ENCODE measurements at places on chromosomes 1 and 21.

- DNase-seq, result no peak
Measured at GRCh38 chr1:18764362-18764761, 95.1 kb downstream of the TAS1R2 start.

DNA sequence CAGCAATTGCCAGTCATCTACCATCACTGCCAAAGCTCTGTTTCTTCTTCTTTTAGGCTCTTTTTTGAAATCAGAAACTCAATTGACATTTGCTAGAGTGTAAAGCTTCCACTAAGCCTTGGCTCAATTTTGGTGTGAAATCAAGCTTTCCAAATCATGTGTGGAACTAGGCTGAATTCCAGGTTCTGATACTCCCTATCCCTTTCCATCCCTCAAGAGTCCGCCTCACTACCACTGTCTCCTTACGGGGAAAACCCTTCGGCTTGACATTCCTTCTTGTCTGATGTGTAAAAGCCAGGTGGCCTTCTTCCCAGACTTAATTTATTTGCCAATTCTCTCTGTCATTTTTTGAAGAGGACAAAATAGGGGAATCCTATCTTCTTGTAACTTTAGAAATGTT lies 47.2 kb upstream of the PRMT6 start:
- DNase-seq, result no peak

DNA sequence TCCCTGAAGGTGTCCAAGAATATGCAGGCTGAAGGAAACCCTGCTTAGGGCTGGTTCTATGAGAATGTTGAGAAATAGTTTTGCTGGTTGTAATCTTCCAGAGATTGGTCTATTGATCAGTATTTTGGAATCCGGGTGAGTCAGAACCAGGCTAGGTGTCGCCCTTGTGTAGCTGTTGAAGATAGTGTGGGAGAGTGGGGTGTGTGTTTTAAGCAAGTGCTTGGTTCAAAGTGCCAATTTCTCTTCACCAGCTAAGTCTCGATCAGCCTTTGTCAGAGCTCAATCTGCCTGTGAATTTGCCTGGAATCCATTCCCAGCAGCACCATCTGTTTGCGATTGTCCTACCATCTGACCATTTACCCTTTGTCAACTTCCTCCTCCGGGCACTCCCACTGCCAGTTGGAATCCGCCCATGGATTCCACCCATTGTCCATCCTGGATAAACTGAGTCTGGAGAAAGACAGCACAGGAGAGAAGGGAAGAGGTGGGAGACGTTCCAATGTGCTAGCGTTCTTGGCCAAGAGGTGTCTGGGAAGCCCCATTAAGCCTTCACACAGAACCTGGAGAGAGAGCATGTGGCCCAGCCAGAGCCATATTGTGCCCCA lies 59.4 kb upstream of the CYP2J2 start:
- DNase-seq, result no peak

DNA sequence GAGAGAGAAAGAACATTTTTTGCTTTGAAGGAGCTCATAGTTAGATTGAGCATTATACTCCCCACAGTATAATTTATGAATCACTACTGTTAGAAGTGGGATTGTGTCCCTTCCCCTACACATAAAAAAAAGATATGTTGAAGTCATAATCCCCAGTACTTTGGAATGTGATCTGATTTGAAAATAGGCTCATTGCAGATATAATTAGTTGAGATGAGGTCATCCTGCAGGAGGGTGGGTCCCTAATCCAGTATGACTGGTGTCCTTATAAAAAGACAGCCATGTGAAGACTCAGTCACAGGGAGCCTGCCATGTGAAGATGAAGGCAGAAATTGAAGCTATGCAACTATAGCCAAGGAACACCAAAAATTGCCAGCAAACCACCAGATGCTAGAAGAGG lies 76.4 kb downstream of the TGFB2 start:
- DNase-seq, result no peak

- no peak for DNase-seq
Measured at GRCh38 chr1:202659541-202659940, 50.7 kb downstream of the SYT2 start.

DNA sequence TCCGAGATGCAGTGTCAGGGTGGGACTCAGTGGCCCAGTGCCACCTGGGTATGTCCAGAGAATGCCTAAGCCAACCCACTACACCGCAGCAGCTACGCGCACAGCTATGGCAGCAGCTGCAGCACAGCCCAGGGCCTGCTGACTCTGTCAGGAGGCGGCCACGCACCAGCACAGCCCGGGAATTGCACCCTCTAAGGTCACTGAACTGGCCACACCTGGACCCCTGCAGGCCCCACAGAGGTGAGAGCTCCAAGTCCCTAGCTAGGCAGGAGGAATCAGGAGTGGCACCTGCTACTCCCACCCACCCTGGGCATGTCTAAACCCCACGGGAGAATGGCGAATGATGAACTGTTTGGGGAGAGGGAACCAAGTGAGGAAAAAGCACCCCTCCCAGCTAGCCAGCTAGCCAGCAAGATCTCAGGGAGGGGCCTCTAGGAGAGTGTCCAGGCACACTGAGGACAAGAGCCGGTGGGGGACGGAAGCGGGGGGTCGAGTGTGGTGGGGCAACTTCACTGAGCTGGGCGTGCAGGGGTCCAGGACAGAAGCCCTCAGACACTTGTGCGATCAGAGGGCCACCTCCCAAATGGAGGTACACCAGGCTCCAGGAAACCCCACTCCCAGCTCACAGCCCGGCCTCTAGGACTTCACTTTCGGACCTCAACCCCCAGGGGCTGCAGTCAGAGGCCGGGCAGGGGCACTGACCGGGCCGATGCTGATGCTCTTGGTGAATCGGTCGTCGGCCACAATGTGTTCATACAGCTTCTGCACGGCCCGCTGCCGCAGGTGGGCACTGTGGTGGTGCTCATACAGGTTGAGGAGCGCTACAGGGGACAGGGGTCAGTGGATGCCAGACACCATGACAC lies 13.9 kb downstream of the LSS start:
- DNase-seq, result no peak

- DNase-seq, result no peak
Measured at GRCh38 chr1:117447661-117448060, 80.4 kb downstream of the MAN1A2 start.

DNA sequence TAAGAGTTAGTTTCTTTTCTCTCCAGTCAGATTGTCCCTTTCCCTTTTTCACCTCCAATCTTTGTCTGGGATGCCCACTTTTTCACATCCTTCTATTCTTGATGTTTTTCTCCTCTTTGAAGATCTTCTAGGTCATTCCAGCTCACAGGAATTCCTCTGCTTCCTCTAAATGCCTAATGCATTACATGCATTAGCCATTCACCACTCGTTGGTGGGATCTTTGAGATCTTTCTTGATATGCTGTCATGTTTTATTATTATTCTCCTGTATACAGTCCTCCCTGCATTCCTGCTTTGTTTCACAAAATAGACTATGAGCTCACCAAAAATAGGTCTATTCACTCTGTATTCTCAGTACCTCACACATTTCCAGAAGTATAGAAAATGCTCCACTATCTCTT lies 129.0 kb downstream of the LYPLAL1 start:
- no peak for DNase-seq

- no peak for DNase-seq
Measured at GRCh38 chr21:45116066-45116465, 41.7 kb downstream of the ADARB1 start.

DNA sequence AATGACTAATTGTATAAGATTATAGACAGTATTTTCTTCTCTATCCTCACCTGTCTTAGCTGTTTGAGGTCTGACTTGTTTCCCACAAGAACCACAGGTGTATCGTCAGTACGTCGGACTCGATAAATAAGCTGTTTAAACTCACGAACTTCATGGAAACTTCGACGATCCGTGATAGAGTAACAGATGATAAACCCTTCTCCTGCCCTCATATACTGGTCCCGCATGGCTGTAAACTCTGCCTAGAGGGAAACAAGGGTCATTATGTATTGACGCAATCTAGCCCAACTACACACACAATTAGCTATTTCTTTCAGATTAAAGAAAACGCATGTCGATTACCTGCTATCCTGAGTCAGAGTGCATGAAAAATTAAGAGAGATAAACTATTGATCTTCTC lies 6.9 kb downstream of the RIT1 start:
- no peak for DNase-seq

DNA sequence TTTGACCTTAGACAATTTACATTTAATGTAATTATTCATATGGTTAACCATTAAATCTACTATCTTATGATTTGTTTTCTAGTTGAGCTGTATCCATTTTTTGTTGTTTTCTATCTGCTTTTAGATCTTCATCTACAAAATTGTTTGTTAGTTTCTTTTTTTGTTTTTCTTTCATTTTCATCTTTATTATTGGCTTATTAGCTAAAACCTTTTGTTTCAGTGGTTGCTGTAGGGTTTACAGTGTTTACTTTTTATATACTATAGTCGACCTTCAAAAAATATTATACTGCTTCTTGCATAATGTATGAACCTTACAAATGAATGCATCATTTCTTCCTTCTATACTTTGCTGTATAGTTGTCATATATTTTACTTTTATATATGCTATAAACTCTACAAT lies 651.6 kb upstream of the PLXNA2 start:
- no peak for DNase-seq

DNA sequence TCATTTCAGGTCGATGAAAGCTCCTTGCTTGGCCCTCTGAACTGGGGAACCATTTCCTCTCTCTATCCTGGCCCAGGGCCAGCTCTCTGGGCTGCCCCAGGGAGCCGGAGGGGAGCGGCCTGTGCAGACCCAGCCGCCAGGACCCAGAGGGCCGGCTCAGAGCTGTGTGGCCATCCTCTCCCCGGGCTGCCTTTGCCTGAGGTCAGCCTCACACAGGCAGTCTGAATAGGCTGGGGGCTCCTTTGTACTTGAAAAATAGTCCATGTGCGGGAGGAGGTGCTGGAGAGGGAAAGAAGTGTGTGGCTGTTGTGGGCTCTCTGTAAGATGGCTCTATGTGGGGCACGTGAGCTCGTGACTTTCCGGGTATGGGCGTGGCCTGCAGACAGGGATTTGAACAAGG lies 275.1 kb upstream of the VAMP3 start:
- DNase-seq, result no peak

- DNase-seq, result no peak
Measured at GRCh38 chr1:119914071-119914470, 17.8 kb upstream of the ADAM30 start.

DNA sequence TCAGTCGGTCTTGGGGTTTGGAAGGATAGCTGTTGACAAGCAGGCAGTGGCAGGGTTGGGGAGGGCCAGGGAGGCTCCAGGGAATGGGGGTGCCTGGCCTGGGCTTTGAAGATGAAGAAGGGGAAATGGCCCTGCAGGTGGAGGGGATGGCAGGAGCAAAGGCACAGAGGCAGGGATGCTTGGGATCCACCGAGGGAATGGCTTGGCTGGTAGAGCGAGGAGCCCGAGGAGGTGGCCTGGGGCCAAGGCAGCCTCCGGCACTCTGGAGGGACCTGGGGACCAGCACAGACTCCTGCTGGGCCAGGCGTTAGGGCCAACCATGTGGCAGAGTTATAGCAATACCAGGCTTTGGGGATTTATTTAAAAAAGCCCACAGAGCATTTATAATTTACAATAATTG lies 62.9 kb upstream of the EDN2 start:
- DNase-seq, result no peak

GRCh38 chr1:151693057-151693651 lies 23.4 kb downstream of the CELF3 start:
- DNase-seq, result no peak

- no peak for DNase-seq
Measured at GRCh38 chr1:113874012-113874879, 2.7 kb upstream of the PTPN22 start.

GRCh38 chr21:42997053-42997452 lies 22.7 kb downstream of the PKNOX1 start:
- DNase-seq, result no peak

DNA sequence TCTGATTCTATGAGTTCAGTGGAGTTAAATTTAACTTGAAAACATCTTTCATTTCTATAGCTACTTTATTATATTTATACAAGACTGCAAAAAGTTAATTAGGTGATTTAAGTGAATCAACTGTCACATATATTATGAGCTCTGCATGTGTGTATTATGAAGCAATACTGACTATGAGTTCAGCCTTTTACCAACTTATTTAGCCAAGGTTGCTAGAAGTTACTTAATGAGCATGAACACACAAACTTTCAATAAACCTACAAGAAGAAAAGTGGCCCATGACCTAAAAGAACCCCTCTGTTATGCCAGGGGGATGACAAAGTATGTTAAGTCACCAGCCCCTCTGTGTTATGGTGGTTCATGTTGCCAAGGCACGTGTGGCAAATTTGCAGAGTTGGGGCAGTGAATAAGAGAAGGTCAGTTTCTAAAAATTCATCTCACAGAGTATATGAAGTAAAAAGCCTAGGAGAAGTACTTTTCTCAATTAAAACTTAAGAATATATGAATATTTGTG lies 86.7 kb upstream of the LYPLAL1 start:
- no peak for DNase-seq

- no peak for DNase-seq
Measured at GRCh38 chr1:114089502-114090138, 64.0 kb downstream of the SYT6 start.

DNA sequence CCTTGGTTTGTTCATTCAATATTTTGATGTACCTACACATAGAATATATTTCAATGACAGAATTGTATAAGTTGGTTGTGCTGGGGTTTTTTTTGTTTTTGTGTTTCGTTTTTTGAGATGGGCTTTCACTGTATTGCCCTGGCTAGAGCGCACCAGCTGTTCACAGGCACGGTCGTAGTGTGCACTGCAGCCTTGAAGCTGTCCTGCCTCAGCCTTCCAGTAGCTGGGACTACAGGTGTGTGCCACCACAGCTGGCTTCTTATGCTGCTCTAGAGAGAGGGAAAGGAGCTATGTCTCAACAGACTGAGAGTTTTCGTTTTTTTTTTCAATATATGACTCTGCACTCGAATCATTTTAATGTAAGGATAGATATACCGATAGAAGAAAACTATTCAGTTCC lies 102.6 kb downstream of the NTNG1 start:
- DNase-seq, result no peak

DNA sequence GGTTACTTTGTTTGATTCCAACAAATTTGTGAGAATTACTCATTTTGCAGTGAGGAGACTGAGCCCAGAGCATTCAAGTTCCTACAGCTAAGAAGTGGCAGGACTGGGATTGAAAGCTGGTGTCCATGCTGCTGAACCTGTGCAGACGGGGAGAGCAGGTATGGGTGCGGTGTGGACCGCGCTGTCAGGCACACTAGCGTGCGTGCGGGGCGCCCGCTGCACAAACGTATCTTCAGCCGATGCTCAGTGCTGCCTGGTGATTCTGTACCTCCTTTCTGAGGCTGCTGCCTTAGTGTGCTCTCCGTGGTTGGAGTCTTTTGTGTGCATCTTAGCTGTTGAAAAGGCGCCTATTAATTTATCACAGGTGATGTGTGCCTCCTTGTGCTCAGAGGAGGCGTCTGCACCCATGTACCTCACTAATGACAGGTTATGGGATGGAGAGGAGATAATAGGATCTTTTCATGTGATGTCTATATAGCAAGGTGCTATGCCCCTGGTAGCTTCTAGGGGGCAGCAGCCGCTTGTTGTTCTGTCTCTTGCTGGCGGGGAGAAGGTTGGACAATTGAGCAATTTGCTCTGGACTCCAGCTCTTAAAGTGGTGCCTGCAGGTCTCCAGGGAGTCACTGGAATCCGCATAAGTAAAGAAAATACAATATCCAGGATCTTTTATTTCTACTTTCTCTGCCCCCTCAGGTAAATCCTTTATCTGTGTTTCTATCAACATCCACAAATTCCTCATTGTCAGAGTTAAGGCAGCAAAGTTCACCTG lies 32.5 kb downstream of the PEX14 start:
- DNase-seq, result peak; percentile 65

- no peak for DNase-seq
Measured at GRCh38 chr1:47332779-47333577, 612 bp upstream of the CMPK1 start.
